ENCODE measurements at places on chromosomes 7 and 10.

DNA sequence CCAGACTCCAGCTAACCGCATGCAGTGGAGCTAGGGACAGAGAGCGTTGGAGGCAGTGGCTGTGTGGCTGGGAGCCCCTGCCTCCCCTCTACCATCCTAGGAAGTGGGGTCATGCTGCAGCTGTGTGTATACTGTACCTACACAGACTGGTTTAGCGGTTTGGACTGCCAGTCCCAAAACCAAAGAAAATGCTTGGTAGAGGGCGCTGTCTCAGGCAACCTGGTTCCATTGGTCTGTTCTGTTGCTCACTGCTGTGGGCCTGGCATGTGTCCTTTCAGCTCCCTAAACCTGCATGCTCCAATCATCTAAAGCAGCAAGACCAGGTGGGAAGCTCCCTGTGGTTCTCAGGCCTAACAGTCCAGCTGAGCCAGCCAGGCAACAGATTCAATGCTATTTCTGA is 4.5 kb downstream of the RBP4 start:
- no peak for DNase-seq

- no peak for DNase-seq
Observed at GRCh38 chr10:4263601-4263921, 478.6 kb upstream of the KLF6 start.

- no peak for DNase-seq
Observed at GRCh38 chr10:129755158-129755591, 208.9 kb downstream of the EBF3 start.

DNA sequence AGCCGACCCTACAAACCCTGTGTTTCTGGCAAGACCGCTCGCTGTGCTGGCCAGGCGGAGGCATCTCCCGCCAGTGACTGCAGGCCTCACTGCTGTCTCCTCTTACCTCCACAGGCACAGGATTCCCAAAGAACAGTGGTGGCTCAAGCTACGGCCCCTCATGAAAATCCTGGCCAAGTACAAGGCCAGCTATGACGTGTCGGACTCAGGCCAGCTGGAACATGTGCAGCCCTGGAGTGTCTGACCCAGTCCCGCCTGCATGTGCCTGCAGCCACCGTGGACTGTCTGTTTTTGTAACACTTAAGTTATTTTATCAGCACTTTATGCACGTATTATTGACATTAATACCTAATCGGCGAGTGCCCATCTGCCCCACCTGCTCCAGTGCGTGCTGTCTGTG is 36.2 kb downstream of the PITRM1 start:
- DNase-seq = no peak

DNA sequence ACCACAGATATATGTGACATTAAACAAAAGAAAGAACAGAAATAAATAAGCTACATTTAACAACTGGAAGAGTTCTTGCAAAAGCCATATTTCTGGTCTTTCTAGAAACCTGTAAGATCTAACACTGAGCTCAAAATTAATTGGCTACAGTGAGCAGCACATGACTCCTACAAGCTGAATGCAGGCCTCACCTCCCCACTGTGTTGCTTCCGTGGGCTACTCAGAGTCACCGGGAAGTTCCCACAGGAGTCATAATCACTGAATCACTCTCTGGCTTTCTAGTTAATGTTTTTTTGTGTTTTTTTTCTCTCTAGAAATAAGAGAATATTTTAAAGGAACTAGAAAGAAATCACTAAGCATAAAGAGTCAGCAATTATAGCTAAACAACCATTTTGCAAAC is 10.2 kb upstream of the MRPS24 start:
- no peak for DNase-seq

DNA sequence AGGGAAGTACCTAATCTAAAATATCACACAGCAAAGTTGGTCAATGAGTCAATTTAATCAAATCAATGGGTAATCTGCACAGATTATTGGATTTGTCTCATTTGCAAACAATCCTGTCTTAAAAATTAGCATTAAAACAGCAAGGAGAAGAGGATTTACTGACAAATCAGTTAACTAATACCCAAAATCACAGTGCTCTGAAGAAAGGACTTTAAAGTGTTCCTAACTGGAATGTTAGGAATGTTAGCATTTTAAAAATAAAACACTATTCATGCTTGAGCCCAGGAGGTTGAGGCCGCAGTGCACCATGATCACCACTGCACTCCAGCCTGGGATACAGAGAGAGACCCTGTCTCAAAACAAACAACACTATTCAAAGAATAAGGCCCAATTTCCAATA is 83.1 kb downstream of the CHCHD3 start:
- DNase-seq = no peak

DNA sequence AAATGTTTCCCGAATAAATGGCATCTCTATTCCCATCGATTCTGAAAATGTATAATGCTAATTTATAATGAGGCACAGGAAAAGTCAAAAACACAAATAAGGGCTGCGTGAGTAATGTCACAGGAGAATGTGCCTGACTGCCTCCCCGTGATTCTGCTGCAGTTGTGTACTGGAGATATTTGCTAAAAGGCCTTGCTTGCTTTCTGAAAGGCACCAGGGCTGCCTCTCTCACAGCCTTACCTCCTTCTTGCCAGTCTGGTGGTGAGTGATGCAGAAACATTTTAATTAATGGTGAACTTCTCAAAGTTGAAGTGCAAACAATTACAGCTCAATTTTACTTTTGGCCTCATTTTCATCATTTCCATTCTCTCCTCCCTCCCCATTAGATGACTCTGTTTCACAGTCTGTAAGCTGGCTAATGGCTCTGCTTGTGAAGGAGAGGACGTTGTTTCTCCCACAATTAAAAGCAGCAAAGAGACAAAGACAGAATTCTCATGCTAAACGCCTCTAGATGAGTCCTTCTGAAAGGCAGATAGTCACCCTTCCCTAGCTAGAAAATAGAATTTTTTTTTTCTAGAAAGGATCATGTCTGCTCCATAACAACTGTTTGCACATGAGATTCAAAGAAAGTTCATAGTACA is 377.6 kb downstream of the MDFIC start:
- no peak for DNase-seq

DNA sequence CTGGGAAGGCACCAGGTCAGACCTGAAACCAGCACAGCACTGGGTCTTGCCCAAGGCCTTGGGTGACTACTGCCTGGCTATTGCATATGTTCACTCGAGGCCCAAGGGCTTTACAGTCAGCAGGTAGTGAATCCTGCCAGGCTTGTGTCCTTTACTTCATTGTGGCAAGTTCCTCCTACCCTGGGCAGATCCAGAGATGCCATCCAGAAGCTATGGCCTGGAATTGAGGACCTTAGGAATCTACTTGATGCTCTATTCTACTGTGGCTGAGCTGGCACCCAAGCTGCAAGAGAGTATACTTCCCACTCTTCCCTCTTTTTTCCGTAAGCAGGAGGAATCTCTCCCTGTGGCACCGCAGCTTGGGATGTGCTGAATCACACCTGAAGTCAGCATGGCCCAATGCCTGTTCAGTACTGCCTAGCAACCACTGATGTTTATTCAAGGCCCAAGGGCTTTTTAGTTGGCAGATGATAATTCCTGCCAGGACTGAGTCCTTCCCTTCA is 246.7 kb upstream of the CTBP2 start:
- DNase-seq = no peak

DNA sequence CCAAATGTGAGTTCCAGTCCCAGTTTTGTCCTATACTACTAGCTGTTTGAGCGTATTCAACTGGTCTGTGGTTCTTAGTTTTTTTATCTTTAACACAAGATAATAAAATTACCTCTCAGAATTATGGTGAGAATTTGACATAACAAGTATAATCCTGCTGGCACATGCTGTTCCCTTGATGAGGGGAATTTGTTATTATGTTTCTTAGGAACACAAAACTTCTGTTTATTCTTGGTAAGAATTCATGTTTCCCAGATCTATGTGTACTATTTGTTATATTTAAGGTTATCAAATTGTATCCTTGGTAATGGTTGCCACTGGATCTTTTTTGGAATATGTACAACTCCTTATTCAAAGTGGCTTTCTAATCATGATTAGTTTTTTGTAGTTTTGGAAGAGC is 335.6 kb downstream of the ADK start:
- DNase-seq = no peak

DNA sequence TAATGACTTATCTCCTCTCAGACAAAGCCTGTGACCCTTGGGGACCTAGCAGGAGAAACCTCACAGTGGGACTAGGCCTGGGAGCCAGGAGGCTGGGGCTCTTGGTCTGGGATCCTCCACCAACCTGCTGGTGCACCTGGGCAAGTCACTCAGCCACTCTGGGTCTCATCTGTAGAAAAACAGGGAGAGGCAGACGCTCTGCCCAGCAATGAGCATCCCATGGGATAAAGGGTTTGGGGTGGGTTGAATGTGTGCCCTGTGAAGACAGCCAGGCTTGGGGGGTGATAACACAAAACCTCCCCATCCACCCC is 81.6 kb downstream of the ZMIZ1 start:
- no peak for DNase-seq

All from stimulated activated CD8-positive, alpha-beta memory T cell treated with anti-CD3 and anti-CD28 coated beads, Interleukin-4, amount 100 ng/mL, for 1 hour (primary cell).